ENCODE measurements at places on chromosomes 7 and 10.

DNA sequence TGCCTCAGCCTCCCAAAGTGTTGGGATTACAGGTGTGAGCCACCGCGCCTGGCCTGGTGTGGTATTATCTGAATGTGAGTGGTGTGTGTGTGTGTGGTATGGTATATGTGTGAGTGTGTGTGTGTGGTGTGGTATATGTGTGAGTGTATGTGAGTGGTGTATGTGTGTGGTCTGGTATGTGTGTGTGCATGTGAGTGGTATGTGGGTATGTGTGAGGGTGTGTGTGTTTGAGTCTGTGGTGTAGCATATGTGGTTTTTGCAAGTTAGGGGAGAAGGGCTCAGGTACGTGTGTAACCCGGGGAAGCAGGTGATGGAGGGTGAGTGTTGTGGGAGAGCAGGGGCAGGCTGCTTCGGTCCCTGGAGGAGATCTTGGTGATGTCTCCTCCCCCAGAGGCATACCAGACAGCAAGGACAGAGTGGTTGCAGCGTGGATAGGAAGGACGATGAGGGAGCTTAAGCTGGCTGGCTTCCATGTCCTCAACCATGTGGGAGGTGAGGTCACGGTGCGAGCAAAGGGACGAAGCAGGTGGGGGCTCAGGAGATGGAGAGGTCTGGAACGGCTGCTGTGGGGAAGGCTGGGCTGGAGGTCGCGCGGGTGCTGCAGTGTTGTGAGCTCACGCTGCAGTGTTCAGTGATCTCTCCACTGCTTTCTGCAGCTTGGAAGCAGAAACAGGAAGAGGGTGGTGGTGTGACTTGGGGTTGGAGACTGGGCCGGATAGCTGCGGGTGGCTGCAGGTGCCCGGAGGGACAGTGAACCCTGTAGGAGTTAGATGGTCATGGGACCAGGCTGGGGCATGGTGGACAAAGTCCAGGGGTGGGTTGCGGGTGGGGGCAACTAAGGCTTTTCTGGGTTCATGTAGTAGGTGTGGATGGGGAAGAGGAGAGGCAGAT is 5.0 kb downstream of the ZYX start:
- DNase-seq, result no peak

DNA sequence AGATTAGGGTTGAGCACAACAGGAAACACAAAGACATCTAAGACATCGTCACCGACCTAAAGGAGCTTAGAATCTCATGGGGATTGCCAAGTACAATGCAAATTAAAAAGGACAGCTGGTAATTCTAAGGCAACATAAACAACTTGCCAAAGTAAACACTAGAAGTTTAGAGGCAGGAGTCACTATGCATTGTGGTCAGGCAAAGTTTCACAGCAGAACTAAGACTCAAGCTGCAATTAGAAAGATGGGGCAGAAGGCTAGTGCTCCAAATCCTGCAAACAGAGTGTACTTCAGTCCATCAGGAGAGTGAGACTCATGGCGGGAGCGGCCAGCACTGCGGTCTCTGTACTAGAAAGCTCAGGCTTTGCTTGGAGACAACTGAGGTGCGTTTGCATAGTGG is 52.7 kb downstream of the HIPK2 start:
- peak; percentile 70 for DNase-seq

GRCh38 chr10:118720685-118721538 is 33.9 kb downstream of the CACUL1 start:
- DNase-seq, result peak; percentile 33

GRCh38 chr10:112533916-112534315 is 86.9 kb downstream of the VTI1A start:
- no peak for DNase-seq

GRCh38 chr10:310371-310770 is 175.1 kb downstream of the ZMYND11 start:
- no peak for DNase-seq

DNA sequence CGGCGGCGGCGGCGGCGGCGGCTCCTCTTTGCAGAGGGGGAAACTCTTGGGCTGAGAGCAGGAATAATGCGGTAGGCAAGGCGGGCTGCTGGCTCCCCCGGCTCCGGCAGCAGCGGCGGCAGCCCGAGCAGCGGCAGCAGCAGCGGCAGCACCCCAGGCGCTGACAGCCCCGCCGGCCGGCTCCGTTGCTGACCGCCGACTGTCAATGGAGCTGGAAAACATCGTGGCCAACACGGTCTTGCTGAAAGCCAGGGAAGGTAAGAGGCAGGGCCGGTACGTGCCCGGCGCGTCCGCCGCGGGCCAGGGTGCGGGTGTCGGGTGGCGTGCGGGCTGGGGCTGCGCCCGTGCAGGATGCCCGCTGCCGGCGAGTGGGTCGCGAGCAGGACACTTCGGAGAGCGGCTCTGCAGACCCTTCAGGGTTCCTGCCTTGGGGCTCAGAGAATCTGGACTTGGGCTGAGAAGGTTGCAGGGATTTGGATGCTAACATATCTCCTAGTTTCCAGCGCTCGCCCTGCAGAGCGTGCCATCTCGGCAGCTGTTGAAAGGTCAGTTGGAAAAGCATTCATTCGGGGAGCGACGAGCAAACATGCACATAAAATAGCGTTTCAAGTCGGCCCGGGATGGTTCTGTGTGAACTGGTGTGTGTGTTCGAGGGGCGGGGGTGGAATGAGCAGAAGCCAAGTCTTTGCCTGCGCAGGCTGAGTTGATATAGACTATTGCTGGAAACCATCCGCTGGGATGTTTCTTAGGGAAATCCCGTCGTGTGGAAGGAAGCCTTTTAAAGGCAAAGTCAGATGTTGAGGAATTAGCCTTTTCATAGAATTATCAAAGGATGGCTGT is 562 bp downstream of the GRK5 start:
- no peak for DNase-seq

GRCh38 chr10:93667795-93668194 is 34.6 kb downstream of the FRA10AC1 start:
- no peak for DNase-seq

DNA sequence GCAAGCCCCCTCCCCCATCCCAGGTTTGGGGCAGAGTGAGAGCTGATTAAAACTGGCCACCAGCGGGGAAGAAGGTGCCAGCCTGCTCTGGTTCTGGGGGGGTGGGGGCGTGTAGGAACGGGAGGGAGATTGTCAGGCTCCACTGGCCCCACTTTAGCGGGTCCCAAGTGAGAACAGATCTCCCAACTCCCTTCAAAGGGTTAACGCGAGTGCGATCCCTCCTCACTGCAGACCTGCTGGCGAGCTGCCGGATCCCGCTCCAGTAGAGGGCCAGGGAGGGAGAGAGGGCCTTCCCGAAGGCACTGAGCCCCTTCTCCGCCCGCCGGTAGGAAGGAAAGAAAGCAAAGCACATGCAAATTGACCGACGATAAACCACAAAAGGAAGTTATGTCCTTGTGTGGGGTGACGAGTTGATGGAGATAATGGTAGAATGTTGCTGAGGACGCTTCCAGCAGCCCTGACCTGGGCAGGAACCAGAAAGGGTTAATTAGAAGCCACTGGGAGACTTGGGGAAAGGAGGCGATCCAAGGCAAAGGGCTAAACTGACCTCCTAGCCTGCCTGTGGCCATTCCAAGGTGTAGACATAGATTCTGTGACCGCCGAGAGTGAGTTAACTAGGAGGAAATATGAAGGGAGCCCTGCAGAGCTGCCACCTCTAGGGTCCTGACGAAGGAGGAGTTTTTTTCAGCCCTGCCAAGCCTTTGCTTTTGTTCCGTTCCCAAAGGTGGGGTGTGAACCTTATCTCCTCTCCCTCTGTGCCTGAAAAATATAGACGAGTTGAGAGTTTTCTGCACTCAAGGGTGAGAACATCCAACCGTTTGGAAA is 1.5 kb downstream of the NRG3 start:
- DNase-seq, result no peak

DNA sequence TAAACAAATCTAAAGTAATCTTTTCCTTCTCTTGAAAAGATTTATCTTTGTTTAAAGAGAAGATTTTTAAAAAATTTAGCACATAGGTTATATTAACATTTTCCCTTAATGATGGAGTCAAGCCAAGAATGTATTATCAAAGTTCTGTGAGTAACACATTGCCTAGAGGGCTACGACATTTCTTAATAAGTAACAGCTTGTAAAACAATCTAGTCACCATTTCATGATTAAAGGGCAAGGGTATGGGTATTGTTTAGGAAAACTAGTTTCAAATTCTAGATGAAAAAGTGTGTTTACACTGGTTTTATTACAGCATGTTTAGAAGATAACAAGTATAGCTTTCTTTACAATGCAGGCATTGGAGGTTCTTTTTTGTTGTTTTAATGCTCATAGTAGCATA is 28.6 kb upstream of the LAMB4 start:
- DNase-seq, result no peak

DNA sequence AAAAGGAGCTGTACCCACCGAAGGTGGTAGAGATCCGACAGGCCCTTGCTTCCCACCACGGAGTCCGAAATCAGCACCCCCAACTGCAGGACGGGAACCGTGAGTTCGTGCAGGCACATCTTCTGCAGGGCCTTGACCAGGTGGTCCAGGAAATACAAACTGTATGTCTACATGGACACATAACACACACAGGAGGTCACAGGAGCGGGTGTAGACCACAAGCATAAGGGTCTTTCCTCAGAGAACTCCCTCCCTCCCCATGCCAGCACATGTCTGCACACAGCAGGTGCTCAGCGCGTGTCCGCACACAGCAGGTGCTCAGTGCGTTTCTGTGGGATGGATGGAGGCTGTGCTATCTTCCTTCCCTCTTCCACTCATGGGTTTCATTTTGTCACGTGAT is 69.7 kb downstream of the CFAP46 start:
- DNase-seq, result no peak

GRCh38 chr7:100208911-100209408 is 10.8 kb upstream of the PVRIG start:
- DNase-seq, result no peak

DNA sequence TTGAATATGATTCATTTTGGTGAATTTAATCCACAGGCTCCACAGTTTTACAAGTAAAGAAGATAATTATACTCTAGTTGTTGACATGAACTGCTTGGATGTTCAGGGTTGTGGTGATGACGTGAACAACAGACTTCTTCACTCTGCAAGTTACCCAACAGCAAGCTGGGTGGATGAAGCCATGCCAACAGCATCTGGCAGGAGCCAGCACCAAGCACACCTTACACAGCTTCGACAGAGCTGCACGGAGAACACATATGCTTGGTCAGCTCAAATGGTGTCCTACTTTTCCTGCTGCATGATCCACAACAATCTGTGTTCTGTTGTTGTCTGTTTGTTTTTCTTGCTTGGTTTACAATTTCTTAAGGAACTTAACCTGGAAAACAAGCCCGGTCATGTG is 9.8 kb downstream of the NOD1 start:
- no peak for DNase-seq

GRCh38 chr10:971150-971542 is 17.1 kb upstream of the GTPBP4 start:
- DNase-seq, result no peak

- no peak for DNase-seq
These were observed 213.3 kb upstream of the KCND2 start for GRCh38 chr7:120059641-120060040.

DNA sequence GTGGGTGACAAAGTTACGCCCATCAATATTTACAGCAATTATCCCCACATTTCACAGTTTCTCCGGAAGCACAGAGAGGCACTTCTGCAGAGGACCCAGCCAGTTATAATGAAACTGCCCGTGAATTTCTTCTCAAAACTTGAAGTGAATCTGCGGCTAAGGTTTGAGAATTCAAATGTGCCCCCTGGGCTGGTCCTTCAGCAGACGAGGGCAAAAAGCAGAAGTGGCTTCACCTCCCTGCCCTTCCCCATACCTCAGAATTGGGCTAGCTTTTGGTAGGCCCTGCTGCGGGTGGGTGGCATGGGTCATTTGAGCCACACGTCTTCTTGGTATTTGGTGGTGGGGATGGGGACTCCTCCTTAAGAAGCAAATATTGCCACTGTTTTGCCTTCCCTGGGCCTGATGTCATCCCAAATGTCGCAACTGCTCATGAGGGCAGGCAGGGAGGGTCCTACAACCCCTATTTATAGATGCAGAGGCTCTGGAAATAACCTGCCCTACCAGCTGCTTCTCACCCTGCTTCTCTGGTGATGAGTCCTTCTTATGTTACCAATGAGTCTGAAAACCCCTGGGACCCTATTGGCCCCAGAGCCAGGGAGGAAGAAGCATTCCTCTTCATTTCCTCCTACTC is 16.6 kb upstream of the WDFY4 start:
- no peak for DNase-seq

GRCh38 chr7:65444899-65445823 is 71.5 kb downstream of the ZNF92 start:
- DNase-seq, result no peak

GRCh38 chr10:133187091-133187905 is 27.3 kb downstream of the KNDC1 start:
- DNase-seq, result no peak

- DNase-seq, result no peak
These were observed 22.4 kb upstream of the CYTH3 start for GRCh38 chr7:6294839-6295238.

DNA sequence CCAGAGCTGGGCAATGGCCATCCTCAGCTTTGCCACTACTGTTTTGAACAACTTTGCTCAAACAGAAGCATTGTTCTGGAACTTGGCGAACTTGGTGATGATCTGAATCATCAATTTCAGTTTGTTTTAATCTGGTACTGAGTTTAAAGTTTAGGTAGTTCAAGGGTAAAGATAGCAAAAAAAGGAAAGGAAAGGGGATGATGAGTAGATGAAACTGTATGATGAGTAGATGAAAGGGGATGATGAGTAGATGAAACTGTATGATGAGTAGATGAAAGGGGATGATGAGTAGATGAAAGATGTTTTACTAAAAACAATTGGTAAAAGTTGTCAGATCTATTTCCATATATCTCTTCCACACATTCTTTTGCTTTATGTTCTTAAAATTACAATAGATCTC is 737.0 kb downstream of the LRMDA start:
- no peak for DNase-seq

GRCh38 chr10:43231523-43232078 is 35.3 kb downstream of the RASGEF1A start:
- no peak for DNase-seq

DNA sequence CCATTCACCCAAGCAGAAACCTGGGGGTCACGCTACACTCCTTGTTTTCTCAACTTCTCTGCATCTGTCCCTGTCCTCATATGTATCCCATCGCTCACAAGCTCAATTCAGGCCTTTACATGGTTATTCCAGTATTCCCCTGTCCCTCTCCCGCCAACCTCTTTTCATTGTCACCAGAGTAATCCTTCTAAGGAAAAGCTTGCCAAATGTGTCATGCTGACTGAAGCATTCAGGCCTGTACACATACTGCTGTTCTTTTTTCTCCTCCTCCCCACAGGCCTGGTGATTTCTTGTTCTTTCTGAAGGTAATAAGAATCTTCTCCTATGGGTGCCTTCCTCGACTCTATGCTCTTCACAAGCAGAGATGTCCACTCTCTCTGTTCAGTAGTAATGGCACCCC is 282.2 kb downstream of the PHTF2 start:
- no peak for DNase-seq

GRCh38 chr10:3867454-3868270 is 82.7 kb upstream of the KLF6 start:
- no peak for DNase-seq

GRCh38 chr7:52936750-52937149 is 98.7 kb upstream of the POM121L12 start:
- DNase-seq, result no peak

- DNase-seq, result no peak
These were observed 30.9 kb upstream of the ITGB8 start for GRCh38 chr7:20299647-20300312.
